Activated naive CD4-positive, alpha-beta T cell treated with anti-CD3 and anti-CD28 coated beads for 36 hours (primary cell): ENCODE measurements at places on chromosomes 12 and 14.

- no peak for DNase-seq
These were observed 1084.3 kb downstream of the TMEM121 start for GRCh38 chr14:106610691-106611090.

DNA sequence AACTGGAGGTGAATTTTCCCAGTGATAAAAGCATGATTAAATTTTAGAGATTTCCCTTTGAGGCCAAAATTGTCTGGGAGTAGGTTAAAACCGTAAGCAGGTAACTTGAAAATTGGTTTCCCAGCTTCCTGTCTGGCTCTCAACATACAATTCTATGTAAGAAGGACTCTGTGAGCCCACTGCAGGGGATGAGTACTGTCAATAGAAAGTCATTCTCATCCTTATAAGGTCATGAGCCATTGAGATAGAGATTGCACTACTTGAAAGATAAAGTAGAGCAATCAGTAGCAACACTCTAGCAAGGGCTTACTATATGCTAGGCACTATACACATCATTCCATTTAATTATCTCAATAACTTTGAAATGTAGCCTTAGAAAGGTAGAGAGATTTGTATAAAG, 225.6 kb upstream of the HMGA2 start:
- DNase-seq = no peak

DNA sequence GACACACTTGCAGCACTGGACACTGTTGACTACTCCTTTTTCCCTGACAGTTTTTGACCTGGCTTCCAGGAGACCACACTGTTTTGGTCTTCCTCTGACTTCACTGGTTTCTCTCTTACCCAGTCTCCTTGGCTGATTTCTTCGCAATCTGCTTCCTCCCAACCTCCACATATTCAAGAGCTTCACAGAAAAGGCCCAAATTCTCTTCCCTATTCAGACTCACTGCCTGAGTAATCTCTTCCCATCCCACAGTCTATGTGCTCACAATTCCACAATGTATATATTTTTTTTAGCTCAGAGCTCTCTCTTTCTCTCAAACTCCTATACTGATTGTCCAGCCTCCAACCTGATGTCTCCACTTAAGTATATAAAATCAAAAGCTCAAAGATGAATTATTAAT, 115.4 kb downstream of the SINHCAF start:
- DNase-seq = no peak

DNA sequence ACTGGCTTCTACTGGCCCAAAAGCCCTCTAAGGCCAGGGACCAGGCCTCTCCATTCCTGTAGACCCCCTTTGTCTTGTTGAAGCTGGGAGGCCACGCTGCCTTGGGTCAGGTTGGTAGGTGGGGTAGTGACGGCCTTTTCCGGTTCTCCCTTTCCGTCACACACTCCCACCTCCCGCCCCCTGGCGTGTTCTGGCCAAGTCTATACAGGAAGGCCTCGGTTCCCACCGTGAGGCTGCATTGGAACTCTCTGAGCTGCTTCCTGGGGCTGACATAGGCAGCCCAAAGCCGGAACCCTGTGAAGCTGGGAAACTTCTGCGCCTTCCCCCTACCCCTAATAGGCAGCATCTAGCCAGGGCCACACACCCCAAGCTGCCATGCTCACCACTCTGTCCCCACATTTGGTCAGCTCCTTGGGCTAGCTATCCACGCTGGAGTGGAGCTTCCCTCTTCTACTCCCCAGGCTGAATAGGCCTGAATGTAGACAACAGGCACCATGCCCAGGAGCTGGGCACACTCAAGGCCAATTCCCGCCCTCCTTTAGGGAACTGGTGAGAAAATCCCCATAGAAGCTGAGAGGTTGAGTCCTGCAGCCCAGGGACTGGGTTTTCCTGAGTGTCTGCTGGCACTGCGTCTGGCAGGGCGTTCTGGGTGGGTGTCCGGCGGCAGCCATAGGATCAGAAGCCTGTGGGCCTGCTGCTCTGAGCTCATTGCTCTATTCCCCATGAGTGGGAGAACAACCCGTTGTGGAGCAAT, 35.7 kb downstream of the RIN3 start:
- DNase-seq = no peak

DNA sequence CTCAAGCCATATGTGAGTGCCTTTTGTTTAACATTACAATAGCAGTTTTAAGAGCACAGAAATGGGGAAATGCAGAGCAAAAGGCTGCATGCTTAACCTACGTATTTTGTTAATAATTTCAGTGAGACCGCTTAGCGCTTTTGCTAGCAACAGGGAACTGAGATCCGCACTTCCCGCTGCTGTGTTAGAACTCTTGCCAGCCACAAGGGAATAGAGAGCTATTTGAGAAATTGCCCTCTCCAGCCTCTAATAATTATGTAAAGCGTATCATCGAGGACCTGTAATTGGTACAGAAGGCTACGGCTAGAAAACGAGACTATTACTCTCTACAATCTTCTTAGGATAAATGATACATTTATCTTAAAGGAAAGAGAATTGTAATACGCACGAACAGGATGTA, 205.2 kb upstream of the GRIP1 start:
- DNase-seq = no peak

DNA sequence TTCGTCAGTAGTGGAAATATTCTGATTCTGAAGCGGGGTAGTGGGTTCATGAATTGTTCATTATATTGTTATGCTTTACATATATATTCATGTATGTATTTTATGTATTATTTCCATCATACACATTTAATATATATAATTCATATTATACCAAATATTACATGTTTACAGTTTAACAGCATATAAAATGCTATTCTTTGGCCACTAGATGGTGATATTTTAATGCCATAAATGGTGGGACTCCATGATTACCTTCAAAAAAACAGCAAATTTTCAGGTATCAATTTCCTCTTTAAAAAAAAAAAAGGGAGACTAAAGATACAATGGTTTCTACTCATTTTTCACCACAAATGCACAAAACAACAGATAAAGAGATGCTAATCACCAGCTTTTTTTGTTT, 41.0 kb downstream of the BDKRB1 start:
- DNase-seq = no peak

- no peak for DNase-seq
These were observed 17.4 kb downstream of the JDP2 start for GRCh38 chr14:75445236-75445635.
